NCI-H2171 treated with DMSO at 0.1 percent for 48 hours (cell line): ENCODE measurements at places on chromosomes 3 and 15.

DNA sequence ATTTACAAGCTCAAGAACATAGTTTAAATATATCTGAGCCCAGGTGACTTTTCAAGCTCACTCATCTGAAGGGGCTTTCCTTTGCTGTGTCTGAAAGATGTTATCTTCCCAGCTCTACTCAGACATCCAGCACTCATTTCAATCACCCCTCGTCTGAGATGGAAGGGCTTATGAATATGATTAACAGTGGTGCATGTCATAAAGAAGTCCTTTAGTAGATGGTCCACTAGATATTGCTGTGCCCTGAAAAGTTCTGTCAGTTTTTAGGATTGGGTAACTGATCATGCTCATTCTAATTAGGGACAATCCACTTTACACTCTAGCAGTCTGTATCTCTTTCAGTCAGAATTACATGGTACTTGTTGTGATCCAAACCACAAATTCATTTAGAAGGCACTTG is 28.3 kb downstream of the RETNLB start:
- DNase-seq: no peak

- DNase-seq: peak; percentile 32
Observed at GRCh38 chr15:58434334-58434875, 2.6 kb downstream of the LIPC start.

DNA sequence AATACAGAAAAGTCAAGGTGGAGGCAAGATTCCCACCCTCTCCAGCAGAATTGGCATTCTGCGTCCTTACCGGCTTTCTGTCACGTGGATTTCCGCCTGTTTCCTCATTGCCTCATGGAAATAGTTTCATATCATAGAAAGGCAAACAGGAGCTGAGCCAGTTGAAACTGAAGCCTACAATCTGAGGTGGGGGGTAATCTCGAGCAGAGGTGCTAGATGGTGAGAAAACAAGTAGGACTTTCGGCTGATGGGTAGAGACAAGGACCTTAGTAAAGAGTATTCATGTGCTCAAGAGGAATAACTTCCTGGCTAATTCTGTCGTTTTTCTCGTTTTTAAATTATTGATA is 39.9 kb downstream of the LRCH3 start:
- DNase-seq: no peak

GRCh38 chr15:64763874-64764273 is 11.5 kb downstream of the RBPMS2 start:
- DNase-seq: no peak

- DNase-seq: no peak
Observed at GRCh38 chr3:188434594-188434993, 280.6 kb downstream of the LPP start.

DNA sequence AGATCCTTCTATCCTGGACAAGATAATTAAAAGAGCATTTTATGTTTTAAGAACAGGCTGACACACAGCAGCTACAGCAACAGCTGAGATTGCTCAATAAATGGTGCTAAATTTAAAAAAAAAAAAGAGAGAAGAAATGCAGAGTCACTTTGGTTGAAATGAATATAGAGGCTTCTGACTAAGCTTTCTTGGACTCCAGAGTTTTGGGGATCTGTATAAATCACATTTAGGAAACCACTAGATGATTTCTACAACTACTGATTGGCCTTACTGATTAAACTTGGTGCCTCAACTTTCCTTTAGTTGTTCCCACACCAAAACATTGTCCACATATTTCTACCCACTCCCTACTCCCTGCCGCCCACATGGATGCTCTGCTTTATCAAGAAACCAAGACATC is 132.9 kb upstream of the ZBTB20 start:
- DNase-seq: no peak
